ENCODE measurements at places on chromosomes 6 and 20.

GRCh38 chr6:137813308-137813970 is 53.6 kb upstream of the TNFAIP3 start:
- no peak for DNase-seq

DNA sequence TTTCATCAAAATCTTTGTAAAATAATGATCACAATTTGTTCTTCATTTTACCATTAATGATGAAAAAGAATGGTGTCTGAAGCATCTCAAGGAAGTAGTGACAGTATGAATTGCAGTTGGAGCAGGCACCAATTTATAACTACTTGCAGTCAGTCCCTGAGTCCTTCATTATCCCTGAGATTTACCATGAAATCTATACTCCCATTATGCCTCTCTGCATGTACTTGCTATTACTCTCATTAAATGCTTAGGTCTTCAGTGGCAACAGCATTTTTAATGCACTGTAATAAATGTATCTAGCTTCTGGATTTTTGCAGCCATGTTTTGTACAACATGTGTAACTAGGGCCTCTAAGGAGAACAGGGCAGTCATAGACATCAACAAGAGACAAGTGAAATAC is 708.8 kb downstream of the EYS start:
- DNase-seq, result no peak

DNA sequence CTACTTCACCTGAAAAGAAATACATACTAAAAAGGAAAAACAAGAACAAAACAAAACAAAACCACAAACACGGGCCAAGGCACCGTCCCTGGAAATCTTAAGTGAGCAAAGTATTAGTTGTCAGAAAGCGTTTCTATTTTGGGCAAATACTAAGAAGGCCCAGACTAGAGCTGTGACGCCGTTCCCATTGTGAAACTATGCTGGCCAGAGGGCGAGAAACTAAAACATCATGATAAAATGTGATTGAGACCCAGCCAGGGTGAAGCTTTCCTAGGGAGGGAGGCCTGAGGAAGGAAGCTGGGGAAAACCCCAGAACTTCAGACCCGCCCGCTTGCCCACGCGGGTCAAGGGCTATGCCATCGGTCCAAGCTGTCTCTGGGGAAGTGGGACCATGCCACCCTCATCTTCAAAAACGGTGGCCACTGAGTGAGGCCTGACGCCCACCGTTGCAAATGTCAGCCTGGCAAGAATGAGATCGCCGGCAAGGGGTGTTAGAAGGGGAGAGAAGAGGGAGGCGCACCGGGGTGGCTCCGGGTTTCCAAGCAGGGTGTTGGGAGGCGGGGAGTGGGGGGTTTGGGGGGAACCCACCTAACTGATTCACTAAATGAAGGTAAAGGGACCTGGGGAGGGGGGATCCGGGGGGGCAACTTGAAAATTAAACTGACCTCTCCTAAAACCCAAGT is 1950.9 kb upstream of the DEFB115 start:
- DNase-seq, result no peak

GRCh38 chr20:35511814-35512420 is 17.5 kb downstream of the C20orf173 start:
- no peak for DNase-seq

DNA sequence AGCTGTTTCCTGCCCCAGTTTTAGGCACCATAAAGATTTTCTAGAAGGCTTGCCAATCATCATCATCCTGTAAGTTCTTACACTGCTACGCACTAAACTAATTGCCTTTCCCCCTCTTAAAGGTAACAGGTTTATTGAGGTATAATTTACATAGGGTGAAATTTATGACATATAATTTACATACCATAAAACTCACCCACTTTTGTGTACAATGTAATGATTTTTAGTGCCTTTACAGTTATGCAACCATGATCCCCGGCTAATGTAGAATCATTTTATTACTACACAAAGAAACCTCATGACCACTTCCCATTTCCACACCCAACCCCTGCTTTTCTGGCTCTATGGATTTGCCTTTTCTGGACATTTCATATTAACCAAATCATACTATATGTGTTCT is 21.1 kb downstream of the GCNT2 start:
- no peak for DNase-seq

GRCh38 chr20:41649489-41649888 is 31.3 kb upstream of the CHD6 start:
- DNase-seq, result no peak

DNA sequence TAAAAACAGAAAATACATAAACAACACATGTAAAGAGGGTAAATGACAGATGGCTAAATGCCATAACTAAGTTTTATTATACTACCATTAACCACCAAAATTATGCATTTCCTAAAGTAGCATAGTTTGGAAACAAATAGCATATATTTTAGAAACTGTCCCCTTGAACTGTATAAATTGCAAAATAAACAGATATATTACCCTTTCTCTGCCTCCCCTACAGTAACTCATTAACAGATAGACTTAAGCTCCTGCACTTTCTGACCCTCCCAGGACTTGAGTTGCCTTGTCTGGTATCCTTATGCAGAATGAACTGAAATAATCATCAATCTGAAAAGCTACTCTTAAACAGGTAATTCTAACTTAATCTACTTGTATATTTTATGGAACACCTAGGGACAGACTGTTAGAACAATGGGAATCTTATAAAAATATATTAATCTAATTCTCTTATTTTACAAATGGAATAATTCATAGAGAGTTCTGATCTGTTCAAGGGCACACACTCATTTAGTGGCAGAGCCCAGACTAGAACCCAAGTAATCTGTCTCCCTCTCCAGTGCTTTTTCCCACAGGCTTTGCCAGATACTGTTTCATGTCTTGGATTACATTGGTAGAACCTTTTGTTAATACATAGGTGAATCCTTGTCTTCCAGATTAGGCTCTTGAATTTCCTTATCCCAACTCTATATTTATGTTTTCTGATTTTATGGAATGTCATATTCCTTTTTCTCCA is 50.6 kb upstream of the LOC128125822 start:
- no peak for DNase-seq

- no peak for DNase-seq
Measured at GRCh38 chr20:32628960-32629530, 43.9 kb upstream of the NOL4L start.

DNA sequence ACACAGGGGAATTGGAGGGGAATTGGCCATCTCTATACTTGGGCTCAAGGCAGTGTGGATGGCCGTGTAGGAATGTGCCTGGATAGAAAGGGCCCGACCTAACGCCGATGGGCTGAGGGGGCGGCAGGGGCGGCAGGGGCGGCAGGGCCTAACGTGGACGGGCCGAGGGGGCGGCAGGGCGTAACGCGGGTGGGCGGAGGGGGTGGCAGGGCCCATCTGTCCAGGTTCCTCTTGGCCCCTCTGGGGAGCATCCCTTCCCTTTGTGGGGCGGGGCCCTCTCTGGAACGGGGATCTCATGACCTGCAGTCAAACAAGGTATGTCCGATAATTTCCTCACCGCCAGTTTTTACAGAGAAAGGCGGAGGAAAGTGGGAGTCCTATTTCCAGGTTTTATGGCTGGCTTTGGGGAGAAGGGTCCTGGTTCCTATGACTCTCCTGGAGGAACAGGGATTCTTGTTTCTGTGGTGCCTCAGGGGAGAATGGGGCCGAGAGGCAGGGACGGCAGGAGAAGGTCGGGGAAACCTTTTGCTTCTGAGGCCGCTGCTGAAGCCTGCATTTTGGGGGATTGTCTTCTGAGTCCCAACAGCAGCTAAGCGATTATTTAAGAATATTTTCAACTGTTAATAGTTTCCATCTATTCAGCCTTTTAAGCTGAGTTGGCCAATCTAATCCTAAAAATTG is 100.8 kb upstream of the FRMD1 start:
- DNase-seq, result no peak

GRCh38 chr6:154297721-154298120 is 58.9 kb downstream of the IPCEF1 start:
- DNase-seq, result no peak

GRCh38 chr6:122712093-122712447 is 67.4 kb upstream of the FABP7 start:
- DNase-seq, result no peak

- DNase-seq, result no peak
Measured at GRCh38 chr6:78831492-78831891, 35.9 kb upstream of the IRAK1BP1 start.

DNA sequence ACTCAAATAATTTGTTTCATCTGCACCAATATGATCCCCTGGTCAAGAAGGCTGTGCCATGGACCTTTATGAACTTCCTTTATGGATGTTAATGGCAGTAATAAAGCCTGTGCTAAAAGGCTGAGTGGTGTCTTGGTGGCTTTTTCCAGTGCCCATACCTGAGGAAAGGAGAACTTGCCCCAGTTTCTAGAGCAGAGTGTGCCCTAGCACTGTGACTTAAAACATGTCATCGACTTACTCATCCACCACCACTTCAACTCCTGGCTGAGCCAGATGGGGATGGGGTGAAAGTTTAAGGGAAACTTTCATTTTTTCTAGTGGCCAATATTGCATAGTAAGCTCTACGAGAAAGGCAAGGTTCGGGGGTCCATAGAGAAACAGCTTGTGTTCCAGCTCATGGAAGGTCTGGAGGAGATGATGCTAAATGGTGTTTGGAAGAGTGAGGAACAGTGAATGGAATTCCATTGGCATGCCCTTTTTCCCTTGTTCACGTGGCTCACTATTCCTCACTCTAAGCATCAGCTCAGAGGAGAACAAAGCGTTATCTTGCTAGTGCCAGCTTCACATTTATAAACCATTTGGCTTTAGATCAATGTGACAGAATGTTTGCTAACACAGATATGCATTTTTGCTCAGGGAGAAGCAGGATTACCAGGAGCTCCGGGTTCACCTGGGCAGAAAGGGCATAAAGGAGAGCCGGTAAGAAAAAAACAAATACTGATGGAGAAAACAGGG is 71.2 kb downstream of the COL19A1 start:
- DNase-seq, result no peak

DNA sequence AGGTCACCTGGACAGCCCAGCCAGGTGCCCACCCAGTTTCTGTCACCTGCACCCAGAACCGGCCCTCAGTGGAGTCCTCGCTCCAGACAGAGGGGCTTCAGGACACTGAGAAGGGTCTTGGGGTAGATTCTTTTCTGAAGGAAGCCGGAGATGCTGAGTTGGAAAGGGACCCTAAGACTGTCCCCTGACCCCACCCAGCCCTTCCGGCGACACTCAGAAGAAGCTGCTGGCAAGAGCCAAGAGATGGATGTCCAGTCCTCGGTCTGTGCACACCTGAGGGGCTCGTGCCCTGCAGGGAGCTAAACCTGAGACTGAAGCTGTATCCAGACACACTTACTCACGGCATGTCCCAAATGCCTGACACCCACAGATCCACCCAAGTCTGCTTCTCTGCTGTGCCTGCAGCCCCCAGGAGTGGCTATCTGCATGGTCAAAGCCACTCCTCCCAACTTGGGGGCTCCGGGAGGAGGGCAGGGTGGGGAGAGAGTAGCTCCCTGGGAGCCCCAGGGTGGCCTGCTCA is 20.2 kb downstream of the NTSR1 start:
- DNase-seq, result no peak

- DNase-seq, result no peak
Measured at GRCh38 chr6:51891784-51892183, 195.6 kb downstream of the PKHD1 start.

DNA sequence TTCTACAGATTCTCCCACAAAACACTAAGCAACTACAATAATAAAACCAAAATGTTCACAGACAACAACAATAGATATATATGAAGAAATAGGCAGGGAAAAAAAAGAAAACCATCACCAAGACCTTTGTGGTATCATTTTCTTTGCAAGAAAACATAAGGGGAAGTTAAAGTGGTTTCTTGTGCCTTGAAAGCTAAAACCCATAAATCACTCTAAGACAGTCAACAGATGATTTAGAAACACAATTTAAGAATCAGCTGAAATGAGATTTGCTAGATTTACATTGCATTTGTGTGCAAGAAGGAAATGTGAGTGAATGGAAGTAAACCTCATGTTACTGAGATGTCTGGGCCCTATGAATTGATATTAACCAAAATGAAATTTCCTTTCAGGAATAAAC is 1265.4 kb upstream of the GJE1 start:
- DNase-seq, result no peak

DNA sequence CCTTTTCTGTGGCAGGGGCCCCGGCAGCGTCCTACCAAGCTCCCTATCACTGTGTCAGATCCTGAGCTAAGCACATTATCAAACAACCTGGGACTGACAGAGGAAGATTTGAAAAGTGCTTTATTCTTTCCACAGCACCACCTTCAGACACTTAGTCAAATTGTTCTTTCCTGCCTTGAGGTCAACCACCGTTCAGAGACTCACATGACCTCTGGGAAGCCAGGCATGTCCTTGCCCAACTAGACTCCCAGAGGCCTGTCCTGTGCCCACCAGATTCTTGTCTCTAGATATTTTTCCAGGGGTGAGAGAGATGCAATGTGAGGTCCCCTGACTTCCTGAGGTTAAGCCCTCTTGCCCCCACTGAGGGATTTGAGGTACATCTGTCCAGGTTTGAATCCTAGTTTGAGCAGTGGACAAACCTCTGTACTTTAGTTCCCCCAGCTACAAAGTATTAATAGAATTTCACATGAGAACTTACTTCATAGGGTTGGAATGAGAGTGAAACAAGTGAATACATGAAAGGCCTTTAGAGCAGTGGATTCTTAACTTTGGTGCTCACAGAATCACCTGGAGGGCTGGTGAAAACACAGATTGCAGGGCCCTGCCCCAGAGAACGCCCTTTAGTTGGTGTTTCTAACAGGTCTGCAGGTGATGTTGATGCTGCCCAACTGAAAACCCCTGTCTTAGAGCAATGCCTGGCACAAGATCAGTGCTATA is 179.8 kb downstream of the CLIC5 start:
- no peak for DNase-seq

GRCh38 chr20:56247954-56248782 is at the start of gene MC3R:
Gene MC3R (plus strand): TSS chr20:56248732. CDS start chr20:56248844, 112 bp downstream.
- DNase-seq, result no peak

- DNase-seq, result no peak
Measured at GRCh38 chr6:160733050-160733646, 31.1 kb downstream of the PLG start.

DNA sequence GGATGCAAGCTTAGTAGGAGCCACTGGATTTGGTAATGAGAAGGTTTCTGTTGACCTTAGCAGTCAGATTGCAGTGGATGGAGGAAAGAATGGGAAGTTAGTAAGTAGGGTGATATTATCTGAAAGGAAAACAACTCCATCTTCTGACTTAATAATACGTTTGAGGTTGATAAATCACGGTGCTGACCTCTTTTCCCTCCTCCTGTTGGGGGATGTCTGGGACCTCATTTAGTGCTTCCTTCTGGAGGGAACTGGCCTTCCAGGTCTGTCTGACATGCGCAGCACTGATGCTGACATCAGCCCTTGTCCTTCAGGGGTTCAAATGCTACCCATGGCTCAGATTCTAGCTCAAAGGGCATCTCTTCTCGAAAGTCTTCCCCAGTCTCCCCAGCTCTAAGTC is 48.2 kb upstream of the AKAP12 start:
- DNase-seq, result no peak

DNA sequence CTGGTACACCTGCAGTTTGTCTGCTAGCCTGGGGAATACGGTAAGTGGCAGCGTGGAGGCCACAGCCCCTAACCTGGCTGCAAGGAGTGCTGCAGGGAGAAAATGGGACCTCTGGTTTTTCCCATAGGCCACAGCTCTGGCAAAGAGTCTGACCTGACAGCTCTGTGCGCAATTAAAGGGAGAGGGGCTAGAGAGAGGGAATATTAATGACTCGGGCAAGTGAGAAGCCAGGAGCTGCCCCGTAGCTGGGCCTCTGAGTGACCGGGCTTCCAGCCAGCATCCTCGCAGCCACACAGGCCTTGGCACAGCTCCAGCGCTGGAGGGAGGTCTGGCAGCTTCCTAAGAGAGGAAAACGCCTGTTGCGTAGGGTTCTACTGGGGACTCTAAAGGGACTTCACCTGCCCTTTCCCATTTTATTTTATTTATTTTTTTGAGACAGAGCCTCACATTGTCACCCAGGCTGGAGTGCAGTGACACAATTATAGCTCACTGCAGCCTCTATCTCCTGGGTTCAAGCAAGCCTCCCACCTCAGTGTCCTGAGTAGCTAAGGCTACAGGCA is 18.2 kb upstream of the OCSTAMP start:
- DNase-seq, result no peak
